ENCODE measurements at places on chromosomes 13 and 19.

DNA sequence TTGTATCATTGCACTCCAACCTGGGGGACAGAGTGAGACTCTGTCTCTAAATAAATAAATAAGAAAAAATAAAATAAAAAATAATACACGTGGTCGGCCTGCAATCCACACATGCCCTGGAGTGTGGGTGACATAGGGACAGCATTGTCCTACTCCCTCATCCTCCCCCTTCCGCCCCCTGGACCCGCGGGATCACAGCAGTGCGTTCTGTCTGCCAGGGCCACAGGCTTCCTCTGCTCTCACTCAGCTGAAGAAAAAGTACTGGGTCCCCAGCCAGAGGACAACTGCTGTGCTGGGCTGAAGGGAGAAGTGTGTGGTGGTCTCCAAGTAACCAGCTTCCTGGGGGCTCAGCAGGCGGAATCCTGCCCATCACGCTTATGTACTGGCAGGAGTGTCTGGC, 6.3 kb downstream of the BCAT2 start:
- no peak for DNase-seq

DNA sequence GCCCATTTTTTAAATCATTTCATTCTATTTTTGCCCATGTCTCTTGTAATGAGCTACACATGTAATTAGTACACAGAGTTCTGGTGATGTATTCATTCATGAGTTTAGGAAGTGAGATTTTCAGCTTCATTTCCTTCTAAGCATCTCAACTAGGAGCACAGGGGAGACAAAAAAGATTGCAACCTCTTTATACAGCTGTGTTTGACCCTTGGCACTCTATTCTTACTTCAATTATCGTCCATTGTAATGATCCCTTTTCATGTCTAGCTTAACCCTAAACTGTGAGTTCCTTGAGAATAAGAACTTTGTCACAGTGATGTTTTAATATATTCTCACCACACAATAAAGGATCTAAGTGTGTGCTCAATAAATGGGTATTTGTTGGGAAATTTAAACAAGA, 67.1 kb downstream of the GPC6 start:
- DNase-seq = no peak

DNA sequence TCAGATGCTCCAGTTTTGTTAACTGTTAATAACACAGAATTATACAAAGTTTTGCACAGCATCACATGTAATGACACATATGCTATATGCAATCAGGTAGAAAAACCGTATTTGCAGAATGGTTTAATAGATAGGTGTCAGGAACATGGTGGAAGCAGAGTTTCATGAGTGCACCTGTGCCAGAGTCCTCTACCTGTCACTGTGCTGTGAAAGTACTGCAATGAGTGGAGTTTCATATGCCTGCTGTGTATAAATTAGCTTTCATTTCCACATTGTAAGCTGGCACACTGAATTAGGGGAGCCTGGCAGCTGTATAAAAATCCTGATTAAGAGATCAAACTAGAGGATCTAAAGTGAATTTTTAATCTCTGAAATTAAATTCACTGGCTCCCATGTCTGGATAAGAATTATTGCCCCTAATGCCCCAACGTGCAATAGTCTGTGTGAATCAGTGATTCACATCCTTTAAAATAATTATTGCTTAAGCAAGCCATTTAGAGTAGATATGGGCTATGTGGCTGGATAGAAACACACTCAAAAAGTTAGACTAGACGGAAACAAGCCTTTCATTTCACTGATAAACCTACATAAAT, 8.5 kb upstream of the EEF1AKMT1 start:
- DNase-seq = no peak

- no peak for DNase-seq
Observed at GRCh38 chr19:13150931-13151604, 857 bp downstream of the IER2 start.

DNA sequence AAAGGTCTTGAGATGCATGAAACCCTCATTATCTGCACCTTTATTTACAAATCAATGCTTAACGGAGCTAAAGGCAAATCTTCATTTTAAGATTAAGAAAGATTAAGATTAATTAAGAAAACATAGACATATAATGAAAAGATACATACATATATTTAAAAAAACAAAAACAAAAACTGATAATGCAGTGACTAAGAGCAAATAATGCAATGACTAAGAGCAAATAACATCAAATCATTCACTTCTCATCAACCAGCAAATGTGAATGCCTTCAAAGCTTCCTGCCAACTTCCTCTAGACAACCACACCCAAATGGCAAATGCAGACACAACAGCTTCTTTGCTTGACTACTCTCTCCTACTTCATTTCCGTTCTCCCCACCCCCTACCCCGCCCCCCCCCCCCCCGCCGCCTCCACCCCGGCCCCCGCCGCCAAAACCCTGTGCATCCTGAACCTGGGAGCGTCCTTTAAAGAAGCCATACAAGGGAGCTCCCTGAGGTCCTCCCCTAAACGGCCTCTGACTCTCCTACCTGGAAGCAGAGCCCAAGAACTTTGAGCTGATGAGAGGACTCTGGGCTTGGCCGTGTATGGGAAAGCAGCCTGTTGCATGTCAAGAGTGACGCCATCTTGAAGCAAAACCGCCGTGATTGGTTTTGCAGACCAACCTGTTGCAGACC, 24.5 kb downstream of the TEX101 start:
- no peak for DNase-seq

All from fibroblast of skin of right quadriceps (primary cell).